HT-29 (cell line): ENCODE measurements at places on chromosomes 2 and 18.

DNA sequence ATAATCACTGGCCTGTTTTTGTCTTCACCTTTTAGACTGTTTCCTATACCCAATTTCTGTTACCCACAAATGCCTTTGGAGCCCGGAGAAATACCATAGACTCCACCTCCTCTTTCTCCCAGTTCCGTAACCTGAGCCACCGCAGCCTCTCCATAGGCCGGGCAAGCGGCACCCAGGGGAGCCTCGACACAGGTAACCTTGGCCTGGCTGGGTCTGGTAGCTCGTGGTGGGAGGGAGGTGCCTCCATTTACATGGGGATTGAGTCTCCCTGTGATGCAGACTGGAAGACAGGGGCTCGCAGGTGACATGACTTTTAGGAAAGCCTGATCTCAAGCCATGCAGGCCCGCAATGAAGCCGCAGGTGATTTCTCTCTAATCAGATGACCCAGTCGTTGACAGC lies 100.6 kb downstream of the CABLES1 start:
- no peak for DNase-seq

GRCh38 chr18:7301094-7301493 lies 70.2 kb downstream of the LRRC30 start:
- no peak for DNase-seq

DNA sequence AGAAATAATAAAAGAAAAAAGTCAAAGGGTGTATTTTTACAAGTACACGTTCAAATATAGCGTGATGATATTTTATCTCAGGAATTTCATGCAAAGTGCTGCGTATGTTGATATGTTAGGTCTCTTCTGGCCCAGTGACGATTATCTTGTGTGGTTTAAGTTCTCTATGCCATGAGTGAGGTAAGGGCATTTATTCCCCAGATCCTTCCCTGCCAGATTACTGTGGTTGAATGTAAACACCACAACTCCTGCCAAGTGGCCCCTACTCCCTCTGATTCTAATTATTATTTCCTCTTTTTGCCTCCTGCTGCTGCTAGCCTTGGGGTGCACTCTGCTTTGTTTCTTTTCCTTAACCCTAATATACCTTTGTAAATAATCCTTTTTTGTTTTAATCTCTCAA lies 12.2 kb downstream of the SCN2A start:
- DNase-seq: peak; percentile 26

DNA sequence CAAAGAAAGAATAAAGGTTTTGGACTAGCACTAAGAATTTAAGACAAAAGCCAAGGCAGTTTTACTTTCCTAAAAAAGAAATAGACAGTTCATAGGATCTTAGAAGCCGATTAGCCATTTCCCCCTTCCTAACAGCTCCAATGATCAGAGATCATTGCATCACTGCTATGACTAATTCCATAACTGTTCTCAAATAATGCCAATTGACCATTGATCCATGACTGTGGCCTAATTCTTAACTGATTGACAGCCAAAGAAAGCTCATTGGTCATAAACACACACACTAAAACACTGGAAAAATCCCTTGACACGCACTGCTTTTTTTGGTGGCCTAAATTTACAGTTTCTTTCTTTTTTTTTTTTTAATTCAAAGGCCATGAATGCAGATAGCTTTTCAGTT lies 345.0 kb upstream of the ACVR2A start:
- DNase-seq: no peak

DNA sequence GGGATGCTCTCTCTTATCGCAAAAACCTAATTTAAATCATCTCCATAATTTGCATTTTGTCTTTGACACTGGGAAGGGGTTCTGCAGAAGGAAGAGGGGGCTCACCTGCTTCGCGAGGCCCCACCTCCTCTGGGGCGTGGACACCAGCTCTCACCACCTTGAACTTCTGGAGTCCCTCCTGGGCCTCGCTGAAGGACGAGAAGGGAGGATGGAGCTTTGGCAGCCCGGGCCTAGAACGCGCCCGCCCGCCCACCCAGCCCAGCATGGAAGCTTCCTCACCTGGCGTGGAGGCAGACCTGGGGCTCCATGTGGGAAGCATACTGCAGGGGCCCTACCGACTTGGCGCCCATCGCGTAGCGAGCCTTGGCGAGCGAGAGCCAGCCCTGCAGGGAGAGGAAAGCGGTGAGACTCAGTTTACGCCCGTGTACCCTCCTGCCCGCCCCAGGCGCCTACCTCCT lies 1.1 kb upstream of the IMP4 start:
- DNase-seq: peak; percentile 16

DNA sequence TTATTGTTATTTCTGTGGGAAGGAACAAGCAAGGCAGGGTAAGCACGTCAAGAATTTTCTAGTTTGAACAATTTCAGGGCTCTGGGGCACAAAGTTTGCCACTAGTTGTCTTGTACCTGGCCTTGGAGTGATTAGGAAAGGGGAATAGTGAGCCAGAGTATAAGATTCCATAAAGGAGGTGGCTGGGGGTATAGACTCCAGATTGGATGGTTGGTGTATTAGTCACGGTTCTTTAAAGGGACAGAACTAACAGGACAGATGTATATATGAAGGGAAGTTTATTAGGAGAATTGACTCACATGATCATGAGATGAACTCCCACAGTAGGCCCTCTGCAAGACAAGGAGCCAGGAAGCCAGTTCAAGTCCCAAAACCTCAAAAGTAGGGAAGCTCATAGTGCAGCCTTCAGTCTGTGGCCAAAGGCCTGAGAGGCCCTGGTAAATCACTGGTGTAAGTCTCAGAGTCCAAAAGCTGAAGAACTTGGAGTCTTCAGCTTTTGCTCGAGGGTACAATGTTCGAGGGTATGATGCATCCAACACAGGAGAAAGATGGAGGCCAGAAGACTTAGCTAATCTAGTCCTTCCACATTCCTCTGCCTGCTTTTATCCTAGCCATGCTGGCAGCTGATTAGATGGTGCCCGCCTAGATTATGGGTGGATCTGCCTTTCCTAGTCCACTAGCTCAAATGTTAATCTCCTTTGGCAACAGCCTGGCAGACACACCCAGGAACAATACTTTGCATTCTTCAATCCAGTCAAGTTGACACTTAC lies 31.5 kb upstream of the PTPRM start:
- no peak for DNase-seq

- no peak for DNase-seq
These were observed 2.0 kb downstream of the CNNM4 start for GRCh38 chr2:96762529-96763311.

- no peak for DNase-seq
These were observed 360.6 kb downstream of the RND3 start for GRCh38 chr2:150126839-150127238.

DNA sequence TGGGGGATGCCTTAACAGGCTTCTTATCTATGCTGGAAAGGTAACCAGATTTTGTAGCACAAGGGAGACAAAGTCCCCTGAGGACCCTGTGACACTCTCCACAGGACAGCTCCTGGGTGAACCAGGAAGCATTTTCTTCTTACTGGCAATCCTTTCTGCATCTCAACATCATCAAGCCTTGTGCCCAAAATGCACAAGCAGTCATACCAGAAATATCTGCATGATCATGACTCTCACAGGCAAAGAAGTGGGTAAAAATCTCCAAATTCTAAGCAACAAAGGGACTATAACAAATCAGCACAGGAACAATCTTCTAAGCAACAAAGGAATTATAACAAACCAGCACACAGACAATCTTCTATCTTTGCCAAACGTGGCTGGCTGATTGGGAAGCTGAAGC lies 99.1 kb upstream of the CD226 start:
- no peak for DNase-seq

GRCh38 chr2:202545523-202545922 lies 89.2 kb upstream of the FAM117B start:
- DNase-seq: no peak

GRCh38 chr2:55843096-55843993 lies 80.2 kb downstream of the EFEMP1 start:
- peak; percentile 85 for DNase-seq

GRCh38 chr2:147945660-147946059 lies 74.9 kb downstream of the ORC4 start:
- no peak for DNase-seq

- no peak for DNase-seq
These were observed 1.0 kb downstream of the HOXD9 start for GRCh38 chr2:176123411-176124109.

GRCh38 chr2:44560941-44561340 lies 199.2 kb downstream of the CAMKMT start:
- no peak for DNase-seq
